Right ventricle myocardium superior (tissue), 1 donor: ENCODE measurements at places on chromosomes 13 and 19.

- no peak for DNase-seq
Measured at GRCh38 chr13:87123987-87124784, 547.0 kb upstream of the SLITRK5 start.

DNA sequence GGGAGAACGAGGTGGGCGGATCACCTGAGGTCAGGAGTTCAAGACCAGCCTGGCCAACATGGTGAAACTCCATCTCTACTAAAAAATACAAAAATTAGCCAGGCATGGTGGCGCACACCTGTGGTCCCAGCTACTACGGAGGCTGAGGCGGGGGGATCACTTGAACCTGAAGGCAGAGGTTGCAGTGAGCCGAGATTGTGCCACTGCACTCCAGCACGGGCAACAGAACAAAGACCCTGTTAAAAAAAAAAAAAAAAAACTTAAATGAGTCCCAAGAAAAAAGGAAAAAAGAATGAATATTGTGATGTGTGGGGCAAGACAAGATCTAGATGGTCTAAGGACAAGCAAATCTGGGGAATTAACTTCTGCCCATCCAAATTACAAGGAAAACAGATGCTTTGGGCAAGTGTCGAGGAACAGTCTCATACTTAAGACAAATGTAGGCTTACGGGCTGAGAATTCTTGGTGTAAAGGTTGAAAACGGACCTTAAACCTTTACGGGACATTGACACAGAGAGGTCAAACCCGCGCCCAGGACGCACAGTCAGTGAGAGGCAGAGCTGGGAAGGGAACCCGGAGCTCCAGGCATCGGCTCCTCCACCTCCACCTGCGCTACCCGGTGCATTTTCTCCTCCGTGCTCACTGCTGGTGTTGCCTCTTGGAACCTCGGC is 656 bp upstream of the ZNF324 start:
- no peak for DNase-seq

- no peak for DNase-seq
Measured at GRCh38 chr13:26025196-26025595, 26.6 kb downstream of the SHISA2 start.

DNA sequence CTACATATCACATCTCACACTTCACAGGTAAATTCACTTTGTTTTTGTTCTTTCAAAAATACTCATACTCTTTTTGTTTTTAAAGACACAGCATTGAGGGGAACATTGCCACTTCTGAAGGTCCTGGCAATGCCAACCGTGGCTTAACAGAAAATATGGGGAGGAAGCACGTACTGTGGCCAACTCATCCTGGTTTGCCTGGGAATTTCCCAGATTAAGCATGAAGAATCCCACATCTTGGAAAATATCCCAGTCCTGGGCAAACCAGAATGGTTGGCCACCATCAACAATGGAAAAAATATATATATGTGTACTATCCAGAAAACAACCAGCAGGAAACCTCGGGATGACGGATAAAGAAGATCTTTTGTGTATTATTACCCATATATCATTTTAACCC is 1032.2 kb upstream of the SLC10A2 start:
- no peak for DNase-seq

DNA sequence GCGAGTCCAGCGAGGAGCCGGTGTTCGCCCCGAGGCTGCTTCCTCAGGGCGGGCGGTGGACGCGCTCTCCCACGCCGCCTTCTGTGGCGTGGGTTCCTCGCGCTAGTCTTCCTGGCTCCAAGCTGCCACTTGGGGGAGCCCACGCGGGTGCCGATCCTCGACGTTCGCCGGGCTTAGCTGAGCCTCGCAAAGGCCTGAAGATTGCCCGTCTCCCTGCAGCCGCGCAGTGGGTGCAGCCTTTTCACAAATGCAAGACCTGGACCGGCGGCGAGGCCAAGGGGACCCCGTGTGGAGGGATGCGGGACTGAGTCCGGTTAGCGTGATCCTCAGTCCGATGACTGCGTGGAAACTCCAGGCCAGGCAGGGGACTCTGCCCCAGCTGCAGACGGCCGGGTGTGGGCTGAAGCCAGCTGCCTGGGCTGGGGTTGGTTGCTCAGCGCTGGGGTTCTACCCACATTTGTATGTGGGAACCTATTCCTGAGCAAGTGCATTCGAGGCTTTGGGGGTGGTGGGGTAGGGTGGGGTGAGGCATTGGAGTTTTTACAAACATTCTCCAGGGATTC is 16.6 kb upstream of the LRP3 start:
- DNase-seq, result no peak

DNA sequence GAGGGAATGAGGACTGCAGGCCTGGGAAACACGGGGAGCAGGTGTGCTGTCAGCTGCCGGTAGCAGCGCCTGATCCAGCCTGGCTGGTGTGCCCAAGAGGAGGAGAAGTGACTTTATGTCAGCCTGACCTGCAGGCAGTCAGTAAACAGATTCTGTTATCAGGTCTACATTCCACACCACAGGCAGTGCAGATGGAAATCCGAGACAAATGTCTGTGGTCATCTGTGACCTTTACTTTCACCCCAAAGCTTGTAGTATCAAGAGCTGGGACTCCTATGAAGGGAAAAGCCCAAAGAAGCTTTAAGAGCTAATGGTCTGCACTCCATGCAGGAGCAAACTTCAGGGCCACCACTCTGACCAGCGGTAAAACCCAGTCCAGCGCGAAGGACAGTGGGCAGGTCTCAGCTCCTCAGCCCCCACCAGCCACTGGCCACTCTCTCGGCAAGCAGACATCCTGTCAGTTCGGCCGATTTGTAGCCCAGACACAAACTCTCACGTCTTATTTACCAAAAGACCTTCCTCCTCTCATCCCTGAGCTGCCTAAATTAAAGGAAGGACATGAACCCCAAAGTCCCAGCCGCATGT is 7.7 kb downstream of the EPS15L1 start:
- DNase-seq, result no peak

DNA sequence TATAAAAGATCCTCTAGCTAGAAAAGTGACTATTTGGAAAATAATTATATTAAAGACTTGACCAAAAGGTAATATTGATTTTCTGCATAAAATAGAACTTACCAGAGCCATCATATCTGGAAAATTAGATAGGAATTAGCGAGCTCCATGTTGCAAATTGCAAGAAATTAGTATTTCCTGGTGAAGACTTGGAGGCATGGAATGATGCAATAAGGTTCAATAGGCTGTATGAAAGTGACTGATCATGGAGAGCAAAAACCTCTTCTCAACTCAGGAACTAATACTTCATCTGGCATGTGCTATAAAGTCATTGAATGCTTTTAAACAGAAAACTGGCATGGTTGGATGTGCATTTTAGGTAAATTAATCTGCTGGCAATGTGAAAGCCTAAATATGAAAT is 66.3 kb upstream of the UFM1 start:
- DNase-seq, result no peak

DNA sequence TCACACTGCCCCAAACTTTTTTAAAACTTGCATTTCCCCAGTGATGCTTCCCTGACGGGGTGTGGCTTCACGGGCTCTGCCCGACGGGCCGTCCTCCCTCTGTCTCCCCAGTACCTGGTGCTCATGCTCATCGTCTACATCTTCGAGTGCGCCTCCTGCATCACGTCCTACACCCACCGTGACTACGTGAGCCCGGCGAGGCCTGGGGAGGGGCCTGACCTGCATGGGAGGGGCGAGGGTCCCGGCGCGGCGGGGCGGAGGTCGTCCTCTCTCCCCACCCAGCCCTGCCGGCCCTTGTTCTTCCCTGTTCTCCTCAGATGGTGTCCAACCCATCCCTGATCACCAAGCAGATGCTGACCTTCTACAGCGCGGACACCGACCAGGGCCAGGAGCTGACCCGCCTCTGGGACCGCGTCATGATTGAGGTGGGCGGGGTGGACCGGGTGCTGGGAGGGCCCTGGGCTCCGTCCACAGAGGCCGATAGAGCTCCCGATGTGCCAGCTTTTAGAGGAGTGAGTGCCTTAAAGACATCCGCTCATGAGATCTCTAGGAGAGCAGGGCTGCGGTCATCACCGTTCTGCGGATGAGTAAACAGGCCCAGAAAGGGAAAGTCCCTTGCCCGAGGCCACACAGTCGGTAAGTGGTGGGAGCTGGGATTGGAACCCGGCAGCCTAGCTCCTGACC is 6.9 kb downstream of the UPK1A start:
- DNase-seq, result peak; percentile 56

DNA sequence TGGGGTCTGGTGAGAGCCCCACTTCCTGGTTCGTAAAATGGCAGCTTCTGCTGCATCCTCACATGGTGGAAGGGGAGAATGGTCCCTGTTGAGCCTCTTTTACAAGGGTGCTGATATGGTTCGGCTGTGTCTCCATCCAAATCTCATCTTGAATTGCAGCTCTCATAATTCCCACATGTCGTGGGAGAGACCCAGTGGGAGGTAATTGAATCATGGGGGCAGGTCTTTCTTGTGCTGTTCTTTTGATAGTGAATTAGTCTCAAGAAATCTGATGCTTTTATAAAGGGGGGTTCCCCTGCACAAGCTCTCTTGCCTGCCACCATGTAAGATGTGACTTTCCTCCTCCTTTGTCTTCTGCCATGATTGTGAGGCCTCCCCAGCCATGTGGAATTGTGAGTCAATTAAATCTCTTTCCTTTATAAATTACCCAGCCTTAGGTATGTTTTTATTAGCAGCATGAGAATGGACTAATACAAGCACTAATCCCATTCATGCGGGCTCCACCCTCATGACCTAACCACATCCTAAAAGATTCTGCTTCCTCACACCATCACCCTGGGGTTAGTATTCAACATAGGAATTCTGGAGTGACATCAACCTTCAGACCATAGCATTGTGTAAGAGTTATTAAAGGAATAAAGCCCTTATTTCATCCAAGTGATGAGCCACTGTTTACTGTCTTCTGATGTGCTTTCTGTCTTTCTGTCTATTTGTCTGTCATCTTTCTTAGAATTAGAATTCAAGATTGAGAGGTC is 159.0 kb upstream of the IRS2 start:
- no peak for DNase-seq

DNA sequence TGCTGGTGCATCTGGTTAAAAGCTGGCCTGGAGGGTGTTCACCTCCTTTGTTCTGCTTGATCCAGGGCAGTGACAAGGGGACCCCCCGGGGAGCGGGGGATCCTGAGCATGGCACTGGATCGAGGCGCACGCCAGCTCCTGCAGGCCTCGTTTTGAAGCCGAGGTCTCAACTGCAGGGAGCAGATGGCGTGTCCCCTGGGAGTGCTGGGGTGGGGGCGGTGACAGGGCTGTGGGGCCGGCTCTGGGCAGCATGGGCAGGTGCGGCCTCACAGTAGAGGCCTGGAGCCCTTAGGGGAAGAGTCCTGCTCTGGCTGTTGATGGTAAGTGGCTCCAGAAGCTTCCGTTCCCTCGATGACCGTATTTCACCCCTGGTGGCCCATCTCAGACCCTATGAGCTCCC is 51.8 kb downstream of the CRTC1 start:
- DNase-seq, result no peak

DNA sequence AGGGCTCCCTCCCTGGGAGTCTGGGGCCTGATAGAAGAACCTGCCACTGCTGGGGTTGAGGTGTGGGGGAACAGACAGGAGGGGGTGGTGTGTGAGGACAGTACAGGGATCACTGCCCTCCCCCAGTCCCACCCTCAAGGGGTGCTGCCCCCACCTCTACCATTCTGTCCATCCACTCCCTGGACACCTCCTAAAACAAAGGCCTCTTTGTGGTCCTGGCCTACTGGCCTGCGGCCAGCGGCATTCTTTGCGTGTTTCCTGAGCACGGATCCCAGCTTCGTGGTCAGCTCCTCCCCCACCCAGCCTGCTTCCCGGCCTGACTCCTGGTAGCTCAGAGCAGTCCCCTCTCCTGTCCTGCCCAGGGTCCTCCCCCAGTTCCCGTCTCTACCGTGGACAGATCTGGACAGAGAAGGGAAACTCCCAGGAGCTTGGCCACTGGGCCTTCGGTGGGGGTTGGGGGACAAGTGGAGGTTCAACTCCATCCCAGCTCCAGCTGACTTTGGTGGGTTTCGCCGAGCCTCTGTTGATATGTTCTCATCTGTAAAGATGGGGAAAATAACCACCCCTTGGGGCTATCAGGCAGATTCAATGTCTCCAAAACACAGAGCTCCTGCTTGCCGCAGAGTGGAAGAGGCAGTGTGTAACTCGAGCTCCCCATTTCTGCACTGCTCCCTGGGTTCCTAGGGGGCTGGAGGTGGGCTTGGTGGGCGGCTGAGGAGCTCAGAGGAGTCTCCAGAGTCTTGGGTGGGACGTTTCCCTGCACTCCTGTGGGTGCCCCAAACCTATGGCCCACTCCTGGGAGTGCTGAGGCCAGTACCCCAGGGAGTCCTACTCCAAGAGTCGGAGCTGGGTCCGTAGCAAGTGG is 48.7 kb downstream of the LYL1 start:
- DNase-seq, result peak; percentile 95

DNA sequence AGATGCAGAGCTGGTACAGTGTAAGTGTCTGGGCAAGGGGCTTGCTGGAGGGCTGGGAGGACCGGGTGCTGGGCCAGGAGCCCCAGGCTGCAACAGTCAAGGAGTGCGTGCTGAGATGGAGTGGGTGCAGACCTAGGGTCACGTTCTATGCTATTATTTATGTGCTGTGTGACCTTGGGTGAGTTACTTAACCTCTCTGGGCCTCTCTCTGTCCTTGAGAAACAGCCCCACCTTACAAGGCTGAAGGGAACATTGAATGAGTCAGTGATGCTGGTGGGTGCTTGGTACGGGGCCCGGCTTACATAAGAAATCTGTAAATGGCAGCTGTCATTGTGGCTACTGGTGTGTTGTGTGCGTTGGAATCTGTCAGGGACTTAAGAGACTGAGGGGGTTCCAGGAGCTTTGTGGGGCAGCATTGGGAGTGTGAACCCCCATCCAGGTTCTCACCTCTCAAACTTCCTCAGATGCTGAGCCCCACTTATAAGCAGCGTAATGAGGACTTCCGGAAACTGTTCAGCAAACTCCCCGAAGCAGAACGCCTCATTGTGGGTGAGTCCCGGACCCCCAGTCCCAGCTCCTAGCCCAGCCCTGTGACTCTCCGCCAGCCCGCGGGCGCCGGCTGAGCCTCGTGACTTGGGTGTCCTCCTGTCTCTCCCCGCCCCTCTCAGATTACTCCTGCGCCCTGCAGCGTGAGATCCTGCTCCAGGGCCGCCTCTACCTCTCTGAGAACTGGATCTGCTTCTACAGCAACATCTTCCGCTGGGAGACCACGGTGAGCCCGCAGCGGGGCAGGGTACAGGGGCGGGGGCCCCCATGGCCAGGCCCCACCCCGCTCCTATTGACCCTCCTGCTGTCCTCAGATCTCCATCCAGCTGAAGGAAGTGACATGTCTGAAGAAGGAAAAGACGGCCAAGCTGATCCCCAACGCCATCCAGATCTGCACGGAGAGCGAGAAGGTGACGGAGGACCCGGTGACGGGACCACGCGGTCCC is 9.6 kb downstream of the GRAMD1A start:
- no peak for DNase-seq

DNA sequence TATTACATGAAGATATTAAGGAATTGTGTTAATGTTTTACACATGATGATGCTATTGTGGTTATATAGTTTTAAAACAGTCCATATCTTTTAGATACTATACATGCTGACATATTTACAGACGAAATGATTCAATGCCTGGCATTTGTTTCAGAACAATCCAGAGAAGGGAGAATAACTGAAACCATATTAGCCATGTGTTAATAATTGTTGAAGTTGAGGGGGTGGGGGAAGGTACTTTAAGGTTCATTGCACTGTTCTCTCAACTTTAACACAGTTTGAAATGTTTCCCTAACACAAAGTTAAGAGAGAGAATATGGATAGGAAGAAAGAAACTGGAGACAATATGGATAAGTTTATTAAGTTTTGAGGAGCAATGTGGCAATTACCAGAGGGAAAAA is 5.8 kb downstream of the CRYL1 start:
- no peak for DNase-seq
